Muscle of leg (tissue), 16 donors: ENCODE measurements at places on chromosomes 13 and 19. TPM values are rescaled to one million over a fixed set of nuclear protein-coding genes. Genes with fewer than 3 reads are reported as not detected.

Gene MCF2L
- polyA plus RNA-seq, result 20.1 TPM

DNA sequence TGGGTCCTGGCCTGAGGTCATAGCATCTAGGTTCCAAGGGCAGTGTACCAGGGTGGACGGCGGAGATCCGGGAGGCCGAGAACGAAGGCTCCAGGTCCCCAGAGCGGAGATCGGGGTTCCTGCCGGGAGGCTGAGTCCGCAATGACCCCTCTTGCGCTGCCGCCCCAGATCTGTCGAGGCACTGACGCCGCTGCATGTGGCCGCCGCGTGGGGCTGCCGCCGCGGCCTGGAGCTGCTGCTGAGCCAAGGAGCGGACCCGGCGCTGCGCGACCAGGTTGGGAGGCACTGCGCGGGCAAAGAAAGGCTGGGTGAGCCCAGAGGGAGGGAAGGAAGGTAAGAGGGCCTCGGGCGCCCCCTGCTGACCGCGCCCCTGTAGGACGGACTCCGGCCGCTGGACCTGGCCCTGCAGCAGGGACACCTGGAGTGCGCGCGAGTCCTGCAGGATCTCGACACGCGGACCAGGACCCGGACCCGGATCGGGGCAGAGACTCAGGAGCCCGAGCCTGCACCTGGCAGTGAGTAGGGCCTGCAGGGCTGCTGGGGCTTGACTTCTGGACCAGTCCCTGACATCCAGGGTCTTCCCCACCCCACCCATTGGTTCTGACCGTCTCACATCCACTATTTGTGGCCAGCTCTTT, 906 bp downstream of the ANKLE1 start:
- H3K4me1 ChIP-seq, result peaks cover 13% of the 10 kb centered on the region
- peaks cover 15% of the 10 kb centered on the region for H3K27me3 ChIP-seq
- H3K36me3 ChIP-seq, result peaks cover 12% of the 10 kb centered on the region
- peak; percentile 79 for DNase-seq
- no peak overlapping the region for H3K27ac ChIP-seq
- peak overlapping the region; percentile 25 for H3K4me3 ChIP-seq

GRCh38 chr13:75749407-75749806, 113.3 kb downstream of the LMO7 start:
- H3K27ac ChIP-seq, result no peak overlapping the region
- no peaks in the 10 kb centered on the region for H3K36me3 ChIP-seq
- H3K4me3 ChIP-seq, result no peak overlapping the region
- H3K4me1 ChIP-seq, result no peaks in the 10 kb centered on the region
- DNase-seq, result no peak

Gene ZNF724
- polyA plus RNA-seq, result 2.5 TPM

Gene NUFIP1
- 7.1 TPM for polyA plus RNA-seq

DNA sequence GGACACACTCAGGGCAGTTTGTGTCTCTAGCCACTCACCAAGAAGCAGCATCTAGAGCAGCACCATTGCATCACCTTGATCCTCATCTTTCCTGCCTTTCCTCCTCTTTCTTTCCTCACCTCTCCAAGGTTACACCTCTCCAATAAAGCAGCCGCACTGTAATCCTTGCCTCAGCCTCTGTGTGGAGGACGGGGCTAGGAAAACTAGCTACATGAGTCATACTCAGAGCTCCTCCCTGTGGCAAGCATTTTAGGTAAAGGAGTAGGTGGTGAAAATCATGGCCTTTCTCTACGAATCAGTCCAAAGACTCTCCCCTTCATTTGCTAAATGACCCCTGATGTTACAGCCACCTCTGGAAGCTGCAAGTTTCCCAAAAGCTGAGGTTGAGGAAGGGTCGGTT, 108.9 kb downstream of the DNAJC15 start:
- H3K36me3 ChIP-seq, result no peaks in the 10 kb centered on the region
- peaks cover 25% of the 10 kb centered on the region for H3K4me1 ChIP-seq
- no peak overlapping the region for H3K4me3 ChIP-seq
- peaks cover 3% of the 10 kb centered on the region for H3K27me3 ChIP-seq

DNA sequence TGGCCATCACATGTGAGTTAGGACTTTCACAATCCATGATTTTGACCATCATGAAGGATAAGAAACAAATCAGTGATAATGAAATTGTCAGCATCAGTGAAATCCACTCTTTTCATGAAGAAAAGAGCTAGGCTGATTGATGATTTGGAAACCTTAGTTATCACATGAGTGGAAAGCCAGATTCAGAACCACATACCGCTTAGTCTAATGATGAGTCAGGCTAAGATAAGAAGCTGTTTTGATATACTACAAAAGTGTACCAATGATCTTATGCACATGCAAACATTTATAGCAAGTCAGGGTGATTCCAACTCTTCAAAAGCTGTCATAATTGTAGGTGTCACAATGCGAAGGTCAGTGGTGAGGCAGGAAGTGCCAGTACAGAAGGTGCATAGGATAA, 519.3 kb downstream of the GPC6 start:
- no peak for DNase-seq
- no peak overlapping the region for H3K27ac ChIP-seq
- H3K4me1 ChIP-seq, result no peaks in the 10 kb centered on the region
- H3K4me3 ChIP-seq, result no peak overlapping the region

- H3K36me3 ChIP-seq, result no peaks in the 10 kb centered on the region
- no peak overlapping the region for H3K27ac ChIP-seq
- H3K27me3 ChIP-seq, result no peaks in the 10 kb centered on the region
- no peak for DNase-seq
- no peak overlapping the region for H3K4me3 ChIP-seq
- peaks cover 11% of the 10 kb centered on the region for H3K4me1 ChIP-seq
Measured at GRCh38 chr19:35217649-35217990, 10.9 kb downstream of the FAM187B start.

DNA sequence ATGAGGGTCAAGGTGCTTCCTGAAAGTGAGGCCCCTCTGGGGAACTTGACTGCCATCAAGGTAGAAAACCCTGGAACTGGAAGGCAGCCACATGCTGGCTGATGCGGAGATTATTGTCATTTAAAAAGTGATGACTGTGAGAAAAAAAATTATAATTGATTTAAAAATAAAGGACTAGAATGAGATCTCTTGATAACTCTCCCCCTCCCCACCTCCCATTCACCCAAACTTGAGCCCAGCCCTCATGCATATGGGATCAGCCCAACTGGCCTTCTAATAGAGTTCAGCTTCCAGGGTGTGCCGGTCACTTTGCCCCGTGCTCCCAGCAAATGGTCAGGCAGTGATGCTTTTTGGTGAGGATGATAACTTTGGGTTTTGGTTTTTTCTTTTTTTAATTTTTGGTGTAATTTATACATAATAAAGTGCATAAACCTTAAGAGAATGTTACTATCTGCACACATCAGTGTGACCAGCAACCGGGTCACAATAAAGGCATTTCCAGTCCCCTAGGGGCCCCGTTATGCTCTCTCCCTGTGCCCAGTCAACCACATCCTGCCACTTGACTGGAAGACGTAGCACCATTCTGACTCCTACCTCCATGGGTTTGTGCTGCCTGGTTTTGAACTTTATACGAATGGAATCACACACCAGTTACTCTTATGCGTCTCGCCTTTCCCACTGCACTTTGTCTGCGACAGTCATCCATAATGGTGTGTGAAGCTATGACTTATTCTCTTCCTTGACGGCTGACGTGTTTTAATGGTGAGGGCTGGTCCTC, 187.9 kb downstream of the USP12 start:
- H3K27ac ChIP-seq, result no peak overlapping the region
- no peaks in the 10 kb centered on the region for H3K36me3 ChIP-seq
- no peak for DNase-seq
- H3K27me3 ChIP-seq, result peaks cover 13% of the 10 kb centered on the region

DNA sequence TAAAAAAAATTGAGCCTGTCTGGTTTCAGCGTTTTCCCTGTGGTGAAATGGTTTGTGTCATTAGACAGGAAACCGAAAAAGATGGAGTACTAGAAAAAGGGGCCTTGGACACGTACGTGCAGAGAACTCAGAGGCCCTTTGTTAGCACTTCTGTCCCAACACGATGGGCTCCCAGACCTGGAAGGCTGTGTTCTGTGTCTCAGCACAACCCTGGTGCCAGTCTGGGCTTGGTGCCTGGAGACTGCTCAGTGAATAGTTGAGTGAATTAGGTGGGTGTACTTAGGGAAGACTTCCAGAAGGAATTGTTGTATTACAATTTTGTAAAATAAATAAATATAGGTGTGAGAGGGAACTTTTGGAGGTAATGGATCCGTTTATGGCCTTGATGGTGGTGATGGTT, 8.7 kb downstream of the ZNF71 start:
- DNase-seq, result no peak
- H3K36me3 ChIP-seq, result peaks cover 34% of the 10 kb centered on the region
- no peak overlapping the region for H3K27ac ChIP-seq

Gene DNAJC3
- polyA plus RNA-seq, result 18.0 TPM

GRCh38 chr13:39600766-39601165, 2.2 kb downstream of the LHFPL6 start:
- H3K4me3 ChIP-seq, result peak overlapping the region; percentile 93
- H3K27me3 ChIP-seq, result peaks cover 3% of the 10 kb centered on the region
- H3K4me1 ChIP-seq, result peaks cover 10% of the 10 kb centered on the region
- peak; percentile 45 for DNase-seq
- H3K36me3 ChIP-seq, result peaks cover 6% of the 10 kb centered on the region
- no peak overlapping the region for H3K27ac ChIP-seq

- H3K4me3 ChIP-seq, result no peak overlapping the region
- peak overlapping the region; percentile 67 for H3K27ac ChIP-seq
- no peak for DNase-seq
- H3K27me3 ChIP-seq, result no peaks in the 10 kb centered on the region
Measured at GRCh38 chr13:113397608-113398425, 33.9 kb upstream of the GRTP1 start.

Gene LGALS4
- 10.9 TPM for polyA plus RNA-seq

GRCh38 chr13:93248627-93249047, 22.0 kb downstream of the GPC6 start:
- DNase-seq, result no peak
- H3K4me3 ChIP-seq, result no peak overlapping the region
- no peak overlapping the region for H3K27ac ChIP-seq
- peaks cover 9% of the 10 kb centered on the region for H3K4me1 ChIP-seq
- H3K27me3 ChIP-seq, result no peaks in the 10 kb centered on the region
- no peaks in the 10 kb centered on the region for H3K36me3 ChIP-seq

DNA sequence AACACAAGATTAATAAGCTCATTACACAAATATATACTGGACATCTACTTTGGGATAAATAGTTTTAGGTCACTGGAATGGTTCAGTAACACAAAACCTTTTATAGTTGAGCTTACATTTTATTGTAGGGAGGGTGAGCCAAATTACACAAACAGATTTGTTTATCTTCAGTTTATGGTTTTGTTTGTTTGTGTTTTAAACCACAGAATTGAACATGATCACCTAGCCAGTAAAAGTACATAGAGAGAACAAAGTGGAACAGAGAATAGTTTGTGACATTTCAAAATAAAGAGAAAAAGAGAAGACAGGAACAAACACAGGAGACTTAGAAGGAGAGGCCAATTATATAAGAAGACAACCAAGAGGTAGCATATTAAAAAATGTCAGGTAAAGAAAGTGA, 1930.2 kb upstream of the PCDH20 start:
- no peak overlapping the region for H3K4me3 ChIP-seq
- no peaks in the 10 kb centered on the region for H3K36me3 ChIP-seq
- no peaks in the 10 kb centered on the region for H3K4me1 ChIP-seq

DNA sequence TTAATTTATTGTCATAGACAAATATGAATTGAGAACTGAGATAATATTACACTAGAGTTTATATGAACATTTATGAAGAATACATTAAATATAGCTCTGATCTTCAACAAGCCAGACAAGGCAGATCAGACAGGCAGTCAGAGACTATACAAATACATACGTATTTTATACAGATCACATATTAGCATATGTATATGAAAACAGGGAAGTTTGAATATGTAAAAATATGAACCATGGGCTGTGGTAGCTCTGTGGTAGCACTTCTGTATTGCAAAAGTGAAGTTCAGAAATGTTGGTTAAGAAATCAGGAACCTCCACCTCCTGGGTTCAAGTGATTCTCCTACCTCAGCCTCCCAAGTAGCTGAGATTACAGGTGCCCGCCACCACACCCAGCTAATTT, 20.7 kb downstream of the GPR180 start:
- peaks cover 15% of the 10 kb centered on the region for H3K36me3 ChIP-seq
- H3K27me3 ChIP-seq, result no peaks in the 10 kb centered on the region
- H3K4me1 ChIP-seq, result no peaks in the 10 kb centered on the region
- H3K4me3 ChIP-seq, result no peak overlapping the region
- no peak overlapping the region for H3K27ac ChIP-seq

GRCh38 chr13:71632721-71633120, 234.3 kb downstream of the DACH1 start:
- H3K27ac ChIP-seq, result no peak overlapping the region
- H3K4me3 ChIP-seq, result no peak overlapping the region
- no peaks in the 10 kb centered on the region for H3K27me3 ChIP-seq
- no peaks in the 10 kb centered on the region for H3K36me3 ChIP-seq

GRCh38 chr19:12834976-12835757, 788 bp upstream of the RTBDN start:
- H3K4me3 ChIP-seq, result no peak overlapping the region
- H3K36me3 ChIP-seq, result no peaks in the 10 kb centered on the region
- no peak overlapping the region for H3K27ac ChIP-seq

GRCh38 chr19:15198951-15199660, 1.7 kb downstream of the NOTCH3 start:
- H3K36me3 ChIP-seq, result peaks cover 23% of the 10 kb centered on the region
- peaks cover 13% of the 10 kb centered on the region for H3K27me3 ChIP-seq
- peak overlapping the region; percentile 42 for H3K27ac ChIP-seq
- H3K4me1 ChIP-seq, result peaks cover 42% of the 10 kb centered on the region

DNA sequence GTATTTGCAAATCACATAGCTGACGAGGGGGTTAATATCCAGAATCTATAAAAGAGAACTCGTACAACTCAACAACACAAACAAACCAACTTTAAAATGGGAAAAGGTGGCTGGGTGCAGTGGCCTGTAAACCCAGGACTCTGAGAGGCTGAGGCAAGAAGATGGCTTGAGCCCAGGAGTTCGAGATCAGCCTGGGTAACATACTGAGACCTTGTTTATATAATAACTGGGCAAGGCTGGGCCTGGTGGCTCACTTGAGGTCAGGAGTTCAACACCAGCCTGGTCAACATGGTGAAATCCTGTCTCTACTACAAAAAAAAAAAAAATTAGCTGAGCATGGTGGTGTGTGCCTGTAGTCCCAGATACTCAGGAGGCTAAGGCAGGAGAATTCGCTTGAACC, 21.8 kb upstream of the TM6SF2 start:
- H3K36me3 ChIP-seq, result peaks cover 39% of the 10 kb centered on the region
- H3K27me3 ChIP-seq, result no peaks in the 10 kb centered on the region
- no peak for DNase-seq
- H3K4me3 ChIP-seq, result no peak overlapping the region
- H3K27ac ChIP-seq, result no peak overlapping the region

DNA sequence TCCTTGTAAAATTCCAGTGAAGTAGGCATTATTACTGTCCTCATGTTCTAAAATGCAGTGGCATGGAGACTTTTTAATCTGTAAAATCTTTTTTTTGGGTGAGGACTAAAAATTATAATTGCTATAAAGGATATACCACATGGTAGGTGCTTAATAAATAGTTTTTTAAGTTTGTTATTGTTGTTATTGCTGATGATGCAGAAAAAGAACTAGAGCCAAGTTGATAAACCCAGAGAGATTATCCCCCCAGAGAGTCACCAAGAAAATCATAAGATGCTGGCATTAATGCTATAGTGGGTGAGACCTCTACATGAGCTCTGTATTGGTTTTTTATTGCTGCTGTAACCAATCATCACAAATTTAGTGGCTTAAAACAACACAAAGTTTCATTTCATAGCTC, 44.3 kb upstream of the CNMD start:
- peaks cover 11% of the 10 kb centered on the region for H3K4me1 ChIP-seq
- no peaks in the 10 kb centered on the region for H3K27me3 ChIP-seq
- no peak overlapping the region for H3K27ac ChIP-seq
- no peaks in the 10 kb centered on the region for H3K36me3 ChIP-seq
- H3K4me3 ChIP-seq, result no peak overlapping the region

Gene PPP1R37
- 26.5 TPM for polyA plus RNA-seq
